Naive B cell (primary cell): ENCODE measurements at places on chromosomes 5 and 9. TPM values are rescaled to one million over a fixed set of nuclear protein-coding genes. Genes with fewer than 3 reads are reported as not detected.

The TMEFF1 gene
- not detected for polyA plus RNA-seq

GRCh38 chr5:74772359-74772758, 5.3 kb downstream of the NSA2 start:
- no peak for DNase-seq
- no peaks in the 10 kb centered on the region for H3K27me3 ChIP-seq
- H3K4me1 ChIP-seq, result peaks cover 10% of the 10 kb centered on the region

- no peaks in the 10 kb centered on the region for H3K36me3 ChIP-seq
- DNase-seq, result no peak
- H3K27ac ChIP-seq, result no peak overlapping the region
These were observed 21.1 kb downstream of the TNPO1 start for GRCh38 chr5:72837524-72838096.

GRCh38 chr9:70110194-70111041, 66.8 kb downstream of the MAMDC2 start:
- peaks cover 8% of the 10 kb centered on the region for H3K4me1 ChIP-seq
- H3K27me3 ChIP-seq, result peaks cover 34% of the 10 kb centered on the region
- H3K4me3 ChIP-seq, result peak overlapping the region; percentile 2
- DNase-seq, result no peak

The RLN1 gene
- polyA plus RNA-seq, result not detected
